ENCODE measurements at places on chromosomes 2 and 18.

GRCh38 chr2:219286436-219287115, 7.4 kb downstream of the DNAJB2 start:
- no peak for DNase-seq

GRCh38 chr18:50298443-50299284, 11.2 kb upstream of the CXXC1 start:
- DNase-seq = no peak

DNA sequence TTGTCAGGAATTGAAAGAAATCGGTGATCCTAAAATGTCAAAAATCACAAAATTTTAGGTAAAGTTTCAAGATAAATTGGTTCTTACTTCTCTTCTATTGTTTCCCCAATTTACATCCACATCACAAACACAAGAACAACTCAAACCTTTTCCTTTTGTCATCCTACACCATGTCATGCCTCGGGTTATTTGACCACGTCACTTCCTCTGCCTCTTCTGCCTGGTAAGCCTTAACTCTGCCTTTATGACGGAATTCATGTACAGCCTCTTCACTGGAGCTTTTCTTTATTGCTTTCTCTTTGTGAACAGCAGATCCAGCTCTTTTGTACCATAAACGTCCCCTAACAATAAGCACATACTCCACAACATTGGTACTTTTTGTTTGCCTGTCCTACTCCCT, 258.0 kb downstream of the DPP10 start:
- no peak for DNase-seq

GRCh38 chr18:47179520-47179919, 3.4 kb upstream of the IER3IP1 start:
- no peak for DNase-seq

DNA sequence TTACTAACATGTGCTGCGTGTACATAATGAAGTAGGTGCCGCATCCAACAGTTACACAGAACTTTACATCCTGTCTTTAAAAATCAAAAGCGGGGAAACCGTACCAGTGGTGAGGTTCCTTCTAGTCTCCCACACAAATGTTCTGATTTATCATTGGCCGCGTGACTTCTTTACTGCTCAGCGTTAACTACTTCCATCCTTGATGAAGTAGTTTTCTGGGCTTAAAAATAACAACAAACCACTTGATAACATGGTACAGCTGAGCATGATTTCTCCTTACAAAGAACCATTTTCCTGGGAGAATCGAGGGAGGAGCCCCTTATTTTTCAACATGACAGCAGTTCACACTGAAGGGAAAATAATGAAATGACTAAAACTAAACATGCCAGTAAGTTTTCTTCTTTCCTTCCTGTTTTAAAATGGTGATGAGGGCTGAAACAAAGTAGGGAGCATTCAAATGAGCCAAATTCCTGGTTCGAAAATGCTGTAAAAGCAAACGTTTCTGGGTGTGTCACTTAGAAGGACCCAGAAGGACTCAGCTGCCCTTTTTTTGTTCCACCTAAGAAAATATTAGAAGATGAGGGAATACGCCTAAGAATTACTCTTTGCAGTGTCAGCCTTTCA, 9.9 kb downstream of the EMILIN2 start:
- no peak for DNase-seq

GRCh38 chr18:70674896-70675295, 386.1 kb downstream of the SOCS6 start:
- no peak for DNase-seq

DNA sequence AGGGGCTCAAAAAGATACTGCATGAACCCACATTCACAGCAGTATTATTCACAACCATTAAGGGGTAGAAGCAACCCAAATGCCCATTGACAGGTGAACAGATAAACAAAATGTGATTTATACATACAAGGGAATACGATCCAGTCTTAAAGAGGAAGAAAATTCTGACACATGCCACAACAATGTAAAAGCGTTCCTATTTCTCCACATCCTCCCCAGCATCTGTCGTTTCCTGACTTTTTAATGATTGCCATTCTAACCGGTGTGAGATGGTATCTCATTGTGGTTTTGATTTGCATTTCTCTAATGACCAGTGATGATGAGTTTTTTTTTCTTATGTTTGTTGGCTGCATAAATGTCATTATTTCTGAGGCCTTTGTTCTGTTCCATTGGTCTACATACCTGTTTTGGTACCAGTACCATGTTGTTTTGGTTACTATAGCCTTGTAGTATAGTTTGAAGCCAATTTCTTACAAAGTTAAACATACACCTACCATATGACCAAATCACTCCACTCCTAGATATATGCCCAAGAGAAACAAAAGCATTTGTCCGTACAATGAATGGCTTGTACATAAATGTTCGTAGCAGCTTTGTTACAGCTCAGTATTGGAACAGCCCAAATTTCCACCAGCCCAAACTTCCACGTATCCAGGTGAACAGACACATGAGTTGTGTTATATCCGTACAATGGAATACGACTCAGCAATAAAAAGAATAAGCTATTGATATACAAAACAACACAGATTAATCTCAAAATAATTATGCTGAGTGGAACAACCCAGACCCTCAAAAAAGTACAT, 85.1 kb downstream of the TMEM131 start:
- DNase-seq = no peak

DNA sequence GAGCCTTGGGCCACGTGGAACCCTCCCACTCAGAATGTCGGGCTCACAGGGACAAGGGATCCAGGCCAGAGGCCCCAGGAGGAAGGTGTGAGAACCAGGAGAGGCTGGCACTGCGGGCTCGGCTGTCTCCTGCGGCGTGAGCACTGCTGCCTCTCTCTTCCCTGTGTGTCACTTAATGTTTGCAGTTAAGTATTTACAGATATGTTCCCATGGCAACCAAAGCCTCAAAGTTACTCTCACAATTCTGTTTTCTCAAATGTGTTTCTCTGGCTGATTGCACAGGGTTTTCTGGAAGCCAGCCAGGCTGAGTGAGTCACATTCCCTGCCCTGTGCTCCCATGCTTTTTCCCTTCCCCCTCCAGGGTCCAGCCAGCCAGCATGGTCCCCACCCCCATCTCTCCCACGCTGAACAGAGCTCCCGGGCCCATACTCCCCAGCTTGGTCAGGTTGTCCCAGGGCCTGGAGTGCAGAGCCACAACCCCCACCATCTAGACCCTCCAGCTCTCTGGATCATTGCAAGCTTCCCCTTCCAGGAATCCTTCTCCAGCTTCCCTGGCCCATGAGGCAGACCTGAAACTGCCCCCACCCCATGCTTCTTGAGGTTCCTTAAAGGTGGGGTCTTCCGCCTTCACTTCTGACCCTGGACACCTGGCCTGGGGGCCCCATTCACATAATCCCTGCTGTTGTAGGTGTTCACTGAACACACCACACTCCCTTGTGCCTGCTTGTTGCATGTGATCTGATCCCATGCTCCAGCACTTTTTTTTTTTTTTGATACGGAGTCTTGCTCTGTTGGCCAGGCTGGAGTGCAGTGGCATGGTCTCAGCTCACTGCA, 265.9 kb downstream of the CELF4 start:
- peak; percentile 84 for DNase-seq

DNA sequence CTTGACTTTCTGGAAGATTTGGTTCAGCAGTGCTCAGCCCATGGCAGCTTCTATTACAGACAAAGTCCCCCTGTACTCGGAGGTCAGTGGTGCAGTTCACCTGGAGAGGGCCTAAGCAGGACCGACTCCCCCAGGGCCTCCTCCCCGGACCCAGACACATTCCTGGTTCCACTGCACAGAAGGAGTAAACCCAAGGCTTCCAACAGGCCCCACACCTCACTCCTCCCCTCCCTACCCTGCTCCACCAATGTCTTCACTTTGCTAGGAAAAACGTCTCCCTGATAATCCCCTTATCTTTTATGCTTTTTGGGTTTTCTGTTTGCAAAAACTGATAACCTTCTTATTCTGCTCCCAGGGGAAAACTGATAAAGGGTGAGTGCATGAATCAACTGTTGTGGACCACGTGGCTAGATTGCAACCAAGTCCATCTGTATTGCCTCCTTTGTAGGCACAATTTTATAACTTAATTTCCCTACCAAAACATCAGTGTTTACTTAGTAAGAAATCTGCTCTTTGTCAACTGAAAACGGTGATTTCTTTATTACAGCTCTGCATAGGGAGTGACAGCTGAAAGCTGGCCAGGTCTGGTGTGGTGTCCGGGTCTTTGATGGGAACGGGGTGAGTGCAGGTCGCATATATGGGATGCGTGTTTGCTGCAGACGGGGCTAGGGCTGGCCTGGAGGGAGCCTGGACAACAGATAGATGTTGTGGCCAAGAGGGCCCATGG, 202.5 kb downstream of the GLI2 start:
- DNase-seq = no peak

DNA sequence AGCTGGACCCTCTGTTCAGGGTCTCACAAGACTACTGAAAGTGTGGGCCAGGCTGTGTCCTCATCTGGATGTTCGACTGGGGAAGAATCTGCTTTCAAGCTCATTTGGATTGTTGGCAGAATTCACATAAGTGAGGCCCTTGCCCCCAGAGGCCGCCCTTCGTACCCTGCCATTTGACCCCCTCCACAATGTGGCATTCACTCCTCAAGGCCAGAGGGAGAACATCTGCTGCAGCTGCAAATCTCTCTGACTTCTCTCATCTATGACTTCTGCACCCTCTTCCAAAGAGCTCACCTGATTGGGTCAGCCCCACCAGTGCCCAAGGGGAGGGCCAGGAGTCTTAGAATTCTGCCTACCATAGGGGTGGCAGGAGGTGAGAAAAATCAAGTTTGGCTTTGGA, 3.9 kb upstream of the CNDP2 start:
- DNase-seq = no peak

DNA sequence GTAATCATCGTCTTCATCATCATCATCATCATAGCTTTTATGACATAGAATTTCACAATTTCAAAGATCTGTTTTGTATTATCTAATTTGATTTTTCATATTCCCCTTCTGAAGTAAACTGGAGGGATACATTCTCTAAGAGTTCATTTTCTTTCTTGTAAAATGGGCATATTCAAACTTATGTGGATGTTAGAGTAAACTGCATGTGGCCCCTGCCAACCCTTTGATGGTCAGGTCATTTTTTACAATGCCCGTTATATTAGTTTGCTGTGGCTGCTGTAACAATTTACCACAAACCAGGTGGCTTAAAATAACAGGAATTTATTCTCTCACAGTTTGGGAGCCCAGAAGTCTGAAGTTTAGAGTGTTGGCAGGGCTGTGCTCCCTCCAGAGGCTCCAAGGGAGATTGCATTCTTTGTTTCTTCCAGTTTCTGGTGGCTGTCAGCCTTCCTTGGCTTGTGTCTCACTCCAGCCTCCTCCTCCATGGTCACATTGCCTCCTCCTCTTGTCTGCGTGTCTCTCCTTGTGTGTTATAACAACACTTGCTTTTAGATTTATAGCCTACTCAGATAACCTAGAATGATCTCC, 127.5 kb upstream of the MMADHC start:
- DNase-seq = no peak

DNA sequence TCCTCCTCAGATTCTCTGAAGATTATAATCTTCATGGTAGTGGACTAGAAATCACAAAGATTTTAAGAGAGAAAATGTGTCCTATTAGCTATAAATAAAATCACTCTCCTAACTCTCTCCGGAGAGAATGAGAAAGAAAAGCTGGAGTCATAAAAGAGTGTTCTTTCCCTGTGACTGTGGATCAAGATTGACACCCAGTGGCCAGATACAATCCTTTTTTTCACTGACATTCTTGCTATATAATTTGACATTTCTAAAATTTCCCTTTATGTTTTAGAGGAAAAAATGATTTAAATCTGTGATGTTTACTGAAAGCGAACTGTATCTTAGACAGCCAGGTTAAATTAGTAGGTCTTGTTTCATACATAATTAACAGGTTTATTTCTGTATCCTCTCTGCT, 35.4 kb upstream of the LRP2 start:
- DNase-seq = no peak

- no peak for DNase-seq
Observed at GRCh38 chr2:128416109-128416785, 97.6 kb upstream of the HS6ST1 start.

DNA sequence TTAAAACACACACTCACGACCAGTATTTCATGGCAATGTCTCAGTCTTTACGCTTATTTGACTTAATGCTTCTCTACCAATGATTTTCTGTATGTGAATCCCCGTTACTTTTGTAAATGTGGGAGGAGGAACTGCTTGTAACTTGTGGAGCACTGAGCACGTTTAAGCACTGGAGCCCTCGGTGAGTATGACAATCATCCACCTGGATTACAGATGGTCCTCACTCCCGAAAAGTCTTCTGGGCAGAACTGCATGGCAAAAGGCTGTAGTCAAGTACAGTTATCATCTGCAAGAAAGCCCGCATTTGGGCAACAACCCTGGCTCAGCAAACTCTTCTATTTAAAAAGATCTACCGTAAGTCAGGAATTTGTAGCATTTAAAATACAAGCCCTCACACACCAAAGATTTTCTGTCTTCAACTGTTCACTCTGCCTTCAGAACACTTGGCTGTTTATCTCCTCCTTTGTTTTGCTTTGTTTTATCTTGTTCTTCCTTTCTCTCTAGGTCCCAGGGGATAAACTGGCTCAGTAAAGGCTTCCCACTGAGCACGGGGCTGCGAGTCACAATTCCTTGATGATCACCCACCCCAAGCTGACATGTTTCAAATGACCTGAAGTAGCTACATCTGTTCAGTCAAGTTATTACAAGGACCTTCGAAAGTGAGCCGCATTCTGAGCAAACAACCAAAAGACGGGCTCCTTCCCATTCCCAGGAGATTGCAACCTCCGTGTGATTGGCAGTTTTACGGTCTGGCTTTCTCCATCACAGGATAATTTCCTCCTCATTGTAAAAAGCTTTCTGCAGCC, 102.2 kb downstream of the DLGAP1 start:
- DNase-seq = no peak

- DNase-seq = no peak
Observed at GRCh38 chr18:37570336-37570930, 4.8 kb upstream of the CELF4 start.

DNA sequence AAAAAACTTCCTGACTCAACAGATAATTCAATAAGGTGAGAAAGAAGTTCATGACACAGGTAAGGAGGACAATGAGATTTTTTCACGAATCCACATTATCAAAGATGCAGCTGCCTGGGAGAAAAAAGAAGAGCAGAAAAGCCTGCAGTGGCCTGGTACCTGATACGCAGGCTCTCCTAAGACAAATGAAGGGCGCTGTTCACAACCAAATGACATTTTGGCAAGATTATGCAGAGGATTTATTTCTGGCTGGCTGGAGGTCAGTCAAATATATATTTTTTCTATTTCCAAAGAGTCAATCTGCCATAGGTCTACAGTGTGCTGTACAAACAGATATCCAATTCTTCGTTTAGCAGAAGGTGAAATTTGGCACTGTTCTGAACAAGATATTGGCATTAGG, 257.3 kb downstream of the STK39 start:
- DNase-seq = no peak

DNA sequence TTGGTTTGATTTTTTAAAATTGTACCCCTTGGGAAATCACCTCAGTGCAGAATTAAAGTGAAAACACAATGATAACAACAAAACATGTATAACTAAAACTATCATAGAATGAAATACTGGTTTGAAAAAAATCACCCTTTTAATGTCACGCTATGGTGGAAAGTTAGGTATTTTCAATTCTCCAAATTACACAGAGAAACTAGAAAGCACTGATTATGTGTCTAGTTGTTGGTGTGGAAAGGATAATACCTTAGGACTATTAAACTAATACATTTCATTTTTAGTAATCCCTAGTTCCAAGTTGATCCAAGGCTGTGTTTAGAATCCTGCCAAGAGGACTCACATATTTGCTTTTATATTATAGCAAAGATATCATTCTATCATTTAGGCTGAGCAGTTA, 71.2 kb downstream of the NUP35 start:
- no peak for DNase-seq
